ENCODE measurements at places on chromosomes 7 and 10.

- DNase-seq = peak; percentile 14
Measured at GRCh38 chr10:17617031-17617911, at the start of gene HACD1. Gene HACD1, minus strand, starts transcription at chr10:17617374. Its CDS starts 35 bp downstream, at chr10:17617339.

- no peak for DNase-seq
Measured at GRCh38 chr7:2231992-2232765, 566 bp downstream of the MAD1L1 start.

DNA sequence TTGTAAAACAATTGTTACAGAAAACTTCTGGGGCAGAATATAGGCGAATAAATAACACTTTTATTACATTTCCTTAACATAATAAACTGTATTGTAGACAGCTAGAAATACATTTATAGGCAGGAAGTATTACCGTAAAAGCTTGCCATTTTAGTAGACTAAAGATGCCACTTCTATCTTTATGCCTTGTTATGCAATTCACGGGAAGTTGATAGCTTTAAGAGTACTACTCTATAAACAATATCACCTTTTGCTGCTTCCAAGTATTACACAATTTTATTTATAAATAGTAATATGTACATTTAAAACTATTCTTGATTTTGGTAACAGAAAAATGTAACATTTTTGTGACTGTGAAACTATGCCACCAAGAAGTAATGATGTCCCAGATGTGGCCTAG is 37.9 kb downstream of the PALS2 start:
- DNase-seq = no peak

GRCh38 chr10:48655411-48656240 is 29.0 kb upstream of the WDFY4 start:
- no peak for DNase-seq

DNA sequence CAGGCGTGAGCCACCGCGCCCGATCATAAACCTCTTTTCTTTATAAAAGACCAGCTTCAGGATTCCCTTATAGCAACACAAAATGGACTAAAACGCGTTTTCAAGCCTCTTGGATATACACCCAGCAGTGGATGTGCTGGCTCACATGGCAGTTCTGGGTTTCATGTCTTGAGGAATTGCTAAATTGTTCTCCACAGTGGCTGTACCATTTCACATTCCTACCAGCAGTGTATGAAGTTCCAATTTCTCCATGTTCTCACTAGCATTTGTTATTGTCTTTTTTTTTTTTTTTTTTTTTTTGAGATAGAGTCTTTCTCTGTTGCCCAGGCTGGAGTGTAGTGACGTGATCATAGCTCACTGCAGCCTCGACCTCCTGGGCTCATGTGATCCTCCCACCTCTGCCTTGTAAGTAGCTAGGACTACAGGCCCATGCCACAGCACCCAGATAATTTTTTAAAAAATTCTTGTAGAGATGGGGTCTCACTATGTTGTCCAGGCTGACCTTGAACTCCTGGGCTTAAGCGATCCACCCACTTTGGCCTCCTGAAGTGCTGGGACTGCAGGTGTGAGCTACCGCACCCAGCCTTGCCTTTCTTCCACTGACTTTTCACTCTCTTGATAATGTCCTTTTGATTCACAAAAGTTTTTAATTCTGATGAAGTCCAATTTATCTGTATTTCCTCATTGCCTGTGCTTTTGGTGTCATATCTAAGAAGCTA is 17.4 kb downstream of the TECPR1 start:
- DNase-seq = no peak

Measured in activated CD4-positive, alpha-beta T cell treated with anti-CD3 and anti-CD28 coated beads for 1 hour (primary cell).